ENCODE measurements at places on chromosomes 3 and 15.
A peak's percentile ranks its signal among the peaks of the same experiment; 100 is the strongest.

- DNase-seq = no peak
Observed at GRCh38 chr3:47362701-47363100, 18.1 kb upstream of the PTPN23 start.

GRCh38 chr3:181929501-181929900 lies 217.8 kb downstream of the SOX2 start:
- no peak for DNase-seq

DNA sequence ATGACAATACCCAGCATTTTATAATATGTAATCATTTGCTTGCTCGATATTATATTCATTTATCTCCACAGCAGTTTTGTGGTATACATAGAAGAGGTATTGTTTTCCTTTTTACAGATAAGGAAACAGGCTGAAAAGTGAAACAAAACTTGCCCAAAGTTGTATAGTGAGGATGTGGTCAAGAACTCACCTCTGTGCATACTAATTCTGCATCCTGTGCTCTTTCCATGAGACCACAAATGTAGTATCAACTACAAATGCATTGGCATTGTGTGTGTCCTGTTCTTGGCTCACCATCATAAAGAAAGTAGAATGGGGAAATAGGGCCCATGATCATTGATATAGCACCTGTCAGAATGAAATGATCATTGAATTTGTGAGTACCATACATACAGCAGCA lies 167.3 kb downstream of the NECTIN3 start:
- DNase-seq = no peak

GRCh38 chr3:34780973-34781372 lies 858.4 kb upstream of the ARPP21 start:
- DNase-seq = no peak

DNA sequence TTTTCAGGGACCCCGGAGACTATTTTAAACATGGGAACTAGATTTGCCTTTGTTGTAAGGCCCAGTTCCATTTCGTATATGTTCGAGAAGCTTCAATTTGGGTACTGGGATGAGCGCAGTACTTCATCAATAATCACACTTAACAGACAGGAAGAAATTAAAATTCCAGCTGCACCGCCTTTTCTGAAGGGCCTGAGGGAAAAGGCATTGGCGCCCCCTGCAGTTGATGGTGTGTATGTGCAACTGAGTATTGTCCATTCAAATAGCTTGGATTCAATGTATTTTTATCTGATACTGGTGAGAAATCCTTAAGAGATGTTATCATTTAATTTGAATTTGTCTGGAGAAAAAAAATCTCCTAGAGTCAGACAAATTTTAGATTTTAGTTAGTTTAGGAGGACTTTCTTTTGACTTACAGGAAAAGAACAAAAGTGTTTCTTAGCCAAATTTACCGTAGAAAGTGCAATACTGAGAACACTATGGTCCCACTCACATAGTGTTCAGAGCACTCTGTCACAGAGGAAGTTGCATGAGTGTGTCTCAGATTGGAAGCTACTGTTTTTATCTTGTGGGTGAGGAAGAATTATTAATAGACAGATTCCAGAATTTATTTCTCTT lies 5.4 kb upstream of the ALDH1A2 start:
- DNase-seq = no peak

GRCh38 chr15:79071901-79072300 lies 18.7 kb downstream of the RASGRF1 start:
- no peak for DNase-seq

- DNase-seq = no peak
Observed at GRCh38 chr3:18188491-18188890, 236.6 kb downstream of the SATB1 start.

DNA sequence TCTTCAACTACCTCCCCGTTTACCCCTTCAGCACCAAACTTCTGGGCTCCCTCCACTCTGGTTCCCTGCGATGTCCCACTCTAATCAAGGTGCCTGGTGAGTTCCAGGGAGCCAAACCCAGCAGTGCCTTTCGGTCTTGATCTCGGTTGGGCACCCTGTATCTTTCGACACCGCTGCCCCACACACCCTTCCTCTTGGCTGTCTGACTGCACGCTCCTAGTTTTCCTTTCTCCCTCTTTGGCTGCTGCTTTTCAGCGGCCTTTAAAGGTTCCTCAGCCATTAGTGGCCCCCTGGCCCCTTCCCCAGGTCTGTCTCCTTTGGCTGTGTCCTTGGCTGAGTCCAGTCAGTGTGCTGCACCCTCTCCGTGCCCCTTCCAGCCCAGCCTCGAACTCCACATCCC lies 784 bp downstream of the TTLL3 start:
- DNase-seq = no peak

DNA sequence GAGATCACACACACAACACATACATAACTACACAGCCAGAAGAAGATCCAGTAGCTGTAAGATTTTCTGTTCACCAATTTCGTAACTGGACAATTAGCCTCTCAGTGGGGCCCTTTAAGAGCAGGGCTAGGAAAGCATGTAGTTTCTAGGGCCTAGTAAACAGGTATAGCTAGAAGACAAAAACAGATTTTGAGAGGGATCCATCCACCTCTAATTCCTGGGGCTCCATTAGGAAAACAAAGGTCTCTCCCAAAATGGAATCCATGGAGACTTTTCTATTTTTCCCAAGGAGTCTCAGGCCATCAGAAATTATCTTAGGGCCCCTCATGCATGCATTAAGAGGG lies 10.5 kb downstream of the KIF15 start:
- no peak for DNase-seq

DNA sequence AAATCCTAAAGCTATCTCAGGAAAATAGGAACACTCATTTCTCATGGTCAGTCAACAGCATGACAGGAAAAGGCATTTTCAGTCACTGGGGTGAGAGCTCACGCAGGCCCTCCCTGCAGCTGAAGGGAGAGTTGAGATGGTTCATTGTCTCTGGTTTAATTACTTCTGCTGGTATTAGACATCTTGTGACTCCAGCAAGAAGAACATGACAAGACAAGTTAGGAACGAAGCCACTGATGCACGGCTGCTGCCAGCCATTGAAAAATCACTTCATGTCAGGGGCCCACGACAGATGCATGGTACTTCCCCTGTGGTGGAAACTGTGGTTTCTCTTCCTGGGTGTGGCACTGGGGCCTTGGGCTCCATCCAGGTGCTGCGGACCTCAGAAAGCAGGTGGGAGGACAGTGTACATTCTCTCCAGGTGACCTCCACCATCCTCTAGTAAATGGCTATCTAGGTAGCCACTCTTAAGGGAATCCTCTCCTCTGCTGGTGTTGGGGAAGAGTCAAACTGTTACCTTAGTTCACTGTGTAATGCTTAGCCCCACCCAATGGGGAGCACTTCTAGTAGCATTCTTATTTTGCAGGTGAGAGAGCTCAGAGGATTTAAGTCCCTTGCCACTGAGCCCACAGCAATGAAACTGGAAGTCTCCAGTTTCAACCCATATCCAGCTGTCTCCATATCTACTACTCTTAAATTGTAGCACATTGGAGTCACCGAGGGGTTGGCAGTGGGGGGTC lies 274.2 kb downstream of the LRTM1 start:
- DNase-seq = no peak

GRCh38 chr3:54321520-54321919 lies 199.2 kb downstream of the CACNA2D3 start:
- no peak for DNase-seq

GRCh38 chr3:76352051-76352450 lies 566.7 kb upstream of the ZNF717 start:
- DNase-seq = no peak

GRCh38 chr3:185362850-185363661 lies at the start of gene MAP3K13:
Gene MAP3K13 (plus strand): TSS chr3:185363136. CDS start chr3:185428582, 65,446 bp downstream.
- no peak for DNase-seq

- no peak for DNase-seq
Observed at GRCh38 chr3:51718547-51719409, 11.9 kb downstream of the GRM2 start.

DNA sequence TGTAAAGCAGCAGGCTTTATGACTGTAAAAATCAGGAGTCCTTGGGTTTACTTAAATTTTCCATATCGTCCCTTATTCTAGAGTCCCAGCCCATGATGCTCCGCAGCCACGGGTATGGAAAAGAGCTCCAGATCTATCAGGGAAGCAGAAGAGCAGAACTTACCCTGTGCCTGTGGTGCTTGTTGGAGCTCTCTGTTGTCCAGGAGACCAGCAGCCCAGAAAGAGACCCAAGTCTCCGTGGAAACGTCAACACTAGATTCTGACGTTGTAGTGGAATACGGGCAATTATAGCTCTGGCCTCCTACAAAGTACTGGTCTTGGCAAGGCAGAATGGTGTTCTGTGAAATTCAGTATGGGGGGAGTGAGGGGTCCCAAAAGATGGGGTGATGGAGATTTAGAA lies 2.0 kb downstream of the GMNC start:
- no peak for DNase-seq

- DNase-seq = no peak
Observed at GRCh38 chr3:123406598-123406997, 42.3 kb downstream of the ADCY5 start.

DNA sequence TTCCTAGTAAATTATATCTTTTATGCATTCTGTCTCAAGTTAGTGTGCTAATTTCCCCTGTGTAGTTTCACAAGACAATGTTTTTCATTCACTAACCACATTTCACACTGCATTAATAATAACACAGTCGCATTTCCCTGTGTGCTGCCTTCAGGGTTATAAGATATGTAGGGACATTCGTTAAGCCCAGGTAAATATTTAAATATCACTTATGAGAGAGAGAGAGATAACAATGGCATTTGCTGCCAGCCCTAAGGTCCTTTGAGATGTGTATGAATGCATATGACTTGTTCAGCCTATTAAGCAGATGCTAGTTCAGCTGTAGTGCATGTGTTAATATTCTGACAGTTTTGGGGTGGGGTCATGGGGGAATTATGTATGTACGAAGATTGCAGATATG lies 876.7 kb downstream of the NAALADL2 start:
- DNase-seq = no peak

- DNase-seq = no peak
Observed at GRCh38 chr15:57540736-57541135, 51.0 kb upstream of the MYZAP start.

- DNase-seq = no peak
Observed at GRCh38 chr15:79540551-79540950, 108.4 kb downstream of the MINAR1 start.

GRCh38 chr3:31768479-31769125 lies 212.5 kb downstream of the OSBPL10 start:
- no peak for DNase-seq

GRCh38 chr3:169771497-169772304 lies 1.5 kb upstream of the MYNN start:
- peak; percentile 41 for DNase-seq

DNA sequence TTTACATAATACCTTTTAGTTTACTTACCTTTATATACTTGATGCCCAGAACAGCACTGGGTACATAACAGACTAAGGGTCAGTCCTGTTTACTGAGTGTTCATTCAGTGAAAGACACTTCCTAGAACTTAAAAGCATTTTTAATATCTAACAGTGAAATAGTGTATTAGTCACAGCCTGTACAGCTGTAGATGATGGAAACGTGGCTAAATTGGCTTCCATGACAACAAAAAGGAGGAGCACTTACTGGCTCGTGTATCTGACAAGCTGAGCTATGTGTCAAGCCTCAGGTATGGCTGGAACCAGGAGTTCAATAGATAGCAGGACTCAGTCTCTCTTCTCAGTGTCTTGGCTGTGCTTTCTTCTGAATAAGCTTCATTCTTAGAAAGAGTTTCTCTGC lies 40.2 kb downstream of the CMTM8 start:
- DNase-seq = no peak

- DNase-seq = no peak
Observed at GRCh38 chr3:129116482-129116946, 5.1 kb downstream of the RAB43 start.

GRCh38 chr3:56190130-56190529 lies 278.1 kb downstream of the ERC2 start:
- no peak for DNase-seq

- no peak for DNase-seq
Observed at GRCh38 chr3:193509103-193509965, 45.4 kb downstream of the ATP13A4 start.

DNA sequence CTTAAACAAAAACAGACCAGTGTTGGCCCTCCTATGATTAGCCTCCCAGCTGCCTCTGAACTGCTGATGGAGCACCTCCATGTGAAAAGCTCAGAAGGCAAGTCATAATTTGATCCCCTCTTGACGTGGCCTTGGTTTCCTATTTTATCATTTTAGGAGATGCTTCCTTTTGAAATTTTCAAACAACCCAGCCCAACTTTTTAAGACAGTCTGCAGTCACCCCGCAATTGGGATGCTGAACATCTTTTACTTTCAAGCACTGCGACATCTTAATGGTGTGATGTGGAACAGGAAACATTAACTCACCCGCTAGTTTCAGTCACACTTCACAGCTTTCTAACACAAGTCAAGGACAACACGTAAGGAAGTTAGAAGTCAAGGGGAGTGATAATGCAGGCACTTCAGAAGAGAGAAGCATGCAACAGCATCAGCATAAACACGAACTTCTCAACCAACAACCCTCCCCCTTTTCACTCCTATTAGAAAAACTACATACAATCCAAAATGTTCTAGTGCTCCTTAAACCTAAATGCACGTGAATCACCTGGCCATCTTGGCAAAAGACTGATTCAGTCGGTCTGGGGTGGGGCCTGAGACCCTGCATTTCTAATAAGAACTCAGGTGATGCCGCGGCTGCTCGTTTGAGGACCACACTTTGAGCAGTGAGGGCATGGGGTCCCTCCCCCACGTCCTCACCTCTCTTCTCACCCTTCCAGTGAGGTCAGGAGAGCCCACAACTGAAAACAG lies 161.5 kb downstream of the FOXP1 start:
- DNase-seq = no peak

DNA sequence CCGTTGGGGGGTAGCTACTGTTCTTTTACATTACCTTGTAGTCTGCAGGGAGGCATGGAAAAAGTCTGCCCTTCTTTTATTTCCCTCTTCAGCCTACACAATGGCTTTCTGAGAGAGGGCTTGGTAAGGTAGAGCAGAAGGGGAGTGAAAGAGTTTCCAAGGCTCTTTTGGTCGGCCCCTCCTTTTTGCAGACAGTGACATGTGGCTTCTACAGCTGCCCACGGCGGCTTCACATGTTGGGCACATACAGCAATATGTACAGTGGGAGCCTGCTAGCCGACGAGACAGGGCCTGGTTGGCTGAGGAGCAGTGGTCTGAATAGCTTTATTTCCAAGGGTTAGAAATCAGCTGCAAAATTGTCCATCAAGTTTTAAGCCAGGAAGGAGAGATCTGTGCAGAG lies 4.0 kb downstream of the INAFM2 start:
- no peak for DNase-seq

DNA sequence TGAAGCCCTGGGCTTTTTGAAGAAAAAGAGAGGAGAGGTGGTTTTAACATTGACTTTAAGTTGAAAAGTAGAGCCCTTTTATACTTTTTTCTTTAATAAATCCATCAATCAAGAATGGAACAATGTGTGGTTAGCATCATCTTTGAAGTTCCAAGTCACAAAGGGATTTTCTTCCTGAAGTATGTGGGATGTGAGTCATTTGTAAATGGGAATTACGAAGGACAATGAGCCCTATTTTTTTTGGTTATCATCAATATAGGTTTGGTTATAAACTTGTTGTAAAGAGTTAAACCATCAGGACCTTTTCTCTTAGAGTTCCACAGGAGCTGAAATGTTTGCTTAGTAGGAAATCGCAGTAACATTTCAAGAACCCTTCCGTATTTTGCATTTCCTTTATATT lies 38.3 kb downstream of the PIK3CA start:
- no peak for DNase-seq

GRCh38 chr3:168049367-168049974 lies 46.3 kb downstream of the GOLIM4 start:
- no peak for DNase-seq
